ENCODE measurements at places on chromosomes 3 and 15.

- DNase-seq: peak; percentile 46
These were observed 23.4 kb upstream of the SLC2A2 start for GRCh38 chr3:171049861-171050444.

- no peak for DNase-seq
These were observed 697 bp downstream of the CHSY1 start for GRCh38 chr15:101250873-101251829.

DNA sequence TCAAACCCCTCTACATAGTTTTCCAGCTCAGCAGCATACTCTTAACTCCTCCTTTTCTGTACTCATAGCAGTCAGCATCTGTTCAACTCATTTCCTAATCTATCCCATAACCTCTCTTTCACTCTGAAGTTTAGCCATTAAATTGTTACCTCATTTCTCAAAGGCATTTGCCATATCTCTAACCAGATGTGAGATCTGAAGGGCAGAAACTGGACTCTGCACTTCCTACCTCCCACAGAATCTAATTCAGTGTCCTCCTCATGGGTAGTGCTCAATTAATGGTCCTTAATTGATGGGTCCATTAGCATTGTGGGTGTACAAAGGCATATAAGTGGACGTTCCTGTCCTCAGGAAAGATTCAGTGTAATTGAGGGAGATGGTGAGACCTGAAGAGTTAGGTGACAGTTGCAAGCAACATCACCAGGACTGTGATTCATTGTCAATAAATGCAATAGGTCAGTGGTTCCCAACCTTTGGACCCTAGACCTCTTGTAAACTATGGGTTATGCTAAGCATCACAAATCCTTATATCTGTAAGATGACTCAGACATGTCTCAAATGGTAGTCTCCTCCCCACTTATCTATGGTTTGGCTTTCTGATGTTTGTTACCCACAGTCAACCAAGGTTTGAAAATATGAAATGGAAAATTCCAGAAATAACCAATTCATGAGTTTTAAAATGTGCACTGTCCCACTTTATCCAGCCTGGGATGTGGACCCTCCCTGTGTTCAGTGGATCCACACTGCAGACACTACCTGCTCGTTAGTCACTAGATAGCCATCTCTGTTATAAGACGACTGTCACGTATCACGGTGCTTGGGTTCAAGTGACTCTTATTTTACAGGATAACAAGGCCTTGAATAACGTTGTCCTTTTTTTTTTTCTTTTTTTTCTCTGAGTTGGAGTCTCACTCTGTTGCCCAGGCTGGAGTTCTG lies 25.0 kb upstream of the UACA start:
- DNase-seq: no peak

- no peak for DNase-seq
These were observed 140.1 kb downstream of the OCA2 start for GRCh38 chr15:27958911-27959578.

- DNase-seq: peak; percentile 84
These were observed 27.5 kb downstream of the MASP1 start for GRCh38 chr3:187264021-187264420.

GRCh38 chr15:96343113-96344059 lies 12.9 kb downstream of the NR2F2 start:
- no peak for DNase-seq

GRCh38 chr15:73464602-73465001 lies 21.6 kb downstream of the REC114 start:
- no peak for DNase-seq

- DNase-seq: no peak
These were observed 18.2 kb downstream of the SENP8 start for GRCh38 chr15:72136170-72137051.

GRCh38 chr3:177579419-177579818 lies 382.1 kb upstream of the TBL1XR1 start:
- DNase-seq: no peak

DNA sequence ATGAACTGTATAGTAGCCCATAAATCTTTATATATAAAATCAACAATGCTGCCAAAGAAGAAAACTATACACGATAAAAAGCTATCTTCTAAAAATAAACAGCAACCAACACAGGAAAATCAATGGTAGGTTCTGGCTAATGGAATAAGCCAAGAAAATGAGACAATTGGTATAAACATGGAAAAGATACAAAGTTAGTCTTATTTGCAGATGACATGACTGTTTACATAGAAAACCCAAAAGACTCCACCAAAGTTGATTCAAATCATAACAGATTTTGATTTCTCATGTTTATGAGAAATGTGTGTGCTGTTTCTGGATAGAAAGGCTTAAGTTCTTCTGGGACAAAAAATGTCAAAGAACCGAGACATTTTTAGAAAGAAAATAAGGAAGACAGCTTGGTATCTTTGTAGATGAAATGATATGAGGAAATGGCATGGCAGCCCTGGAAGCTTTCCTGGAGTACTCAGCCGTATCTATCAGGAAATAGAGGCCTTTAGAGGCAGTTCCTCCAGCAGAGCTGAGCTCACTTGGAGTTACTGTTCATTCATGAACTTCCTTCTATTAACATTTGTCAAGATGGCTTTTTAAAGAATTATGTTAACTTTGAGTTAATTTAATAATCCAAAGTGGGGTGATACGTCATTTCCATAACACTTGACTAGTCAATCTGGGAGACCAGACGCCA lies 36.7 kb upstream of the VILL start:
- no peak for DNase-seq

- no peak for DNase-seq
These were observed 67.6 kb upstream of the CTDSPL start for GRCh38 chr3:37793889-37794591.

DNA sequence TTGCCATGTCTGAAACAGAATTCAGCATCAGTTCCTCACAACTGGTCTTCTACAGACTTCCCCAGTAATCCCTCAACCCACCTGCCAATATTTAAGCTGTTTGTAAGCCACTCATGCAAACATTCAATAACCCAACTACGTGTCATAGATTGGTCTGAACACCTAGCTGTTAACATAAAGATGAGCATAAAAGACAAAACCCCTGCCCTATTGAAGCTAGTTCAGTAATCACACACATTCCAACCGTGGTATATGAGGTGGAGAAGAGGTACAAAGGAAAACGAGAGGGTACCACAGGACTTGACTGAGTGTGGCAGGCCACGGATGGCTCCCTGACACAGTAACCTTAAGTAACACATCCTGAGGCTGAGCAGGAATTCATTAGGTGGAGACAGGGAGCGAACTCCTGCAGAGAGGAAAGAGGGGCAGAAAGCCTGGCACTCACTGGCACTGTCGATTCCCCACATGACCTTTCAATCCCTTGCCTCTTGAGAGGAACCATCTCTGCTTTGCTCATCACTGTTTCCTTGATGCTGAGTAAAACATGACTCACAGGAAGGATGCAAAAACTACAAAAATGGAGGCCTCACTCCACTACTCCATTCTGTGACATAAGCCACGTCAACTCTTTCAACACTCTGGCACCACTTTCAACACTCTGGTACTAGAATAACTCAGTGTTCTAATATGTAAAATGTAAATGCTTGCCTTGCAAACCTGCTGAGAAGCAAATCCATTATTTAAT lies 31.3 kb downstream of the RPN1 start:
- DNase-seq: no peak

DNA sequence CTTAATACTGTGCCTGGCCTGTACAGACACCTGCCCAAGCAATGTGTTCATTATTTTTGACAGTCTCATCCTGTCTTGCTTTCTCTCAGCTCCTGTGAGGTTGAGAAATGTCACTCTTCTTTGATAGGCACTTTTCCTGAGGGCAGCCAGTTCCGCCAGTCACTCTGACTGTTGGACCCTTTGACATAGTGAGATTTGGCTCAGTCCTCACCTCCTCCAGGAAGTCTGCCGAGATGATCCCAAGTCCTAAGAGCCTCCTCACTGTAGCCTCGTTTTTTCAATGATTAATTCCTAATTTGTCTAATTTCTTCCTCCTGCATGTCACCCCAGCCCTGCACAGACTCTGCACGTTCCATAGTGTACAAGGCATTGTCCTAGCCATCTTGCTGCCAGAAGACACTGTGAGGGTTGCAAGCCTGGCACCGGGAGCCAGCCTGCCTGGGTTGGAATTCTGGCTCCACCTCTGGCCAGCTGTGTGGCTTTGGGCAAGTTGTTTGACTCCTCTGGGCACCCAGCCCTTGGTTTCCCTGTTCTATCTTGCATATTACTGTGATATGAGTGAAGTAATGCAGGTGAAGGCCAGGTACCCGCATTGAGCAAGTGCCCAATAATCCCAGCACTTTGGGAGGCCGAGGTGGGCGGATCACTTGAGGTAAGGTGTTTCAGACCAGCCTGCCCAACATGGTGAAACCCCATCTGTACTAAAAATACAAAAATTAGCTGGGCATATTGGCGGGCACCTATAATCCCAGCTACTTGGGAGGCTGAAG lies 24.3 kb downstream of the RPLP1 start:
- no peak for DNase-seq

DNA sequence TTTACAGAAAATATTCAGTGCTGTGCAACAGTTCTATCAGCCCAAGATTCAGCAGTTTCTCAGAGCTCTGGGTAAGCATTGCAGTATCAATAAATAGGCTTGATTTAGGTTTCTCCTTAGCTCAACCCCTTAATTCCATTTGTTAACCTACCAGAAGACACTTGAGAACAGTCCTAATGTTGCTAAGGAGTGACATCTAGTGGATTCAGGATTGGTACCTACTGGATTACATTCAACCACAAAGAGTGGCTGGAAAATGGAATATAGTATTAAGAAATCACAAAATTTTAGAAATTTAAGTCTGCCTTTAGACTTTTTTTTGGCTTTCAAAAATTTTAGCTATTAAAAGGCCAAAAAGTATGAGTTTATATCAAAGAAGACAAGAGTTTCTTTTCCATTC lies 34.7 kb downstream of the POLG start:
- no peak for DNase-seq

GRCh38 chr15:62164014-62164395 lies 1.1 kb downstream of the C2CD4B start:
- no peak for DNase-seq

DNA sequence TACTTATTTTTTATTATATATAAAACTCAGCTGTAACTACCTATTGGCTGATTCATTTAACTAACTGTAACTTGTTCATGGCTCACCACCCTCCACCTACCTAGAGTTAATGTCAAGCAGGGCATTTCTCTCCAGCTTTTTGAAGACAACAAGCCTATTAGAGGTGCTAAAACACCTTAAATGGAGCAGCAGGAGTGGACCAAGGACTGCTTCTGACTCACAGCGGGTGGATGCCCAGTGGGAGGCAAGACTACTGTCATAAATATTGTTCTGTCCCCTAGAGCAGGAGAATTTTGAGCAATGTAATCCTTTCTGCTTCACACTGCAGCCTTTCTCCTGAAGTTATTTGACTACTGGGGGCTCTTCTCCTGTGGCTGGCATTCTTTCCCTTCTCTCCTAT lies 146.9 kb downstream of the CLSTN2 start:
- no peak for DNase-seq

DNA sequence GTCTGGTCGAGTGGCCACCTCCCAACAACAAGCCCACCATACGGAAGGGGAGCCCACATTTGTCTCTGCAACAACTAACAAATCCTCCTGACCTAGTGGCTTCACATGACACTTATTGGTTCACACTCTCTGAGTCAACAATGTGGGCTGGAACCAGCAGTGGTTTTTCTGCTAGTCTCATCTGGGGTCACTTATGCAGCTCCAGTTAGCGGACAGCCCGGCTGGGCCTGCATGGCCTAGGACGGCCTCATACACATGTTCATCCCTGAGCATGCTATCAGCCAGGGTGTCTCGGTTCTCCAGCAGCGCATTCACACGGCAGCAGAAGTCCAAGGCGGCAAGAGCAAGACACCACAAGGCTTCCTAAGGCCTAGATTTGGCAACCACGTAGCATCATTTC lies 281.7 kb downstream of the XXYLT1 start:
- DNase-seq: peak; percentile 31

DNA sequence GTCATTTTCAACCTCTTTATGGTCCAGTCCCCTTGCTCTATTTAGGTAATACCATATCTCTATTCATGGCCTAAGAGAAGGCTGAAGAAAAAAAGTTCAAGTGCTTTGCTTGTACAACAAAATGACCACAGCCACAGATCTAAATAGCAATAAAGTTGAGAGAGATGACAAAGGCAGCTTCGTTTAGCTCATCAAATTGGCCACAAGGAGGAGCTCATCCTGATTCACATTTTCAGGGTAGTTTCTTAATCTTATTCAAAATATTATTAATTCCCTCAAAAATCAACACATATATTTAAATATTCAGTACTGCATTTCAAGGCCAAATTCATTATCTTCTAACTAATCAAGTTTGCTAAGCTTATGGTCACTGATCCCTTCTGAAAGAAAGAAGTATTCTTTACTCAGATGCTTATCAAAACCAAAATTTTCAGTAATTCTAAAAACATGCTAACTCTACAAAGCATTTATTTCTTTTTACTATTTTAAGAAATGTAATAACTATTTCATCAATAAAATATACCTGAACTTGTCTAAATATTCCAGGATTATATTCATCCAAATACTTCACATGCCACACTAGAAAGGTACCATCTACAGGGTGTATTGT lies 85.5 kb downstream of the DMXL2 start:
- no peak for DNase-seq

Measured in SJSA1 (cell line).